ENCODE measurements at places on chromosomes 3 and 15.

- peak; percentile 35 for DNase-seq
Observed at GRCh38 chr3:168977716-168978374, 685.7 kb downstream of the MECOM start.

GRCh38 chr15:23877502-23878412 is 190.7 kb upstream of the NDN start:
- peak; percentile 62 for DNase-seq

- peak; percentile 19 for DNase-seq
Observed at GRCh38 chr3:126895178-126896066, 87.5 kb upstream of the PLXNA1 start.

DNA sequence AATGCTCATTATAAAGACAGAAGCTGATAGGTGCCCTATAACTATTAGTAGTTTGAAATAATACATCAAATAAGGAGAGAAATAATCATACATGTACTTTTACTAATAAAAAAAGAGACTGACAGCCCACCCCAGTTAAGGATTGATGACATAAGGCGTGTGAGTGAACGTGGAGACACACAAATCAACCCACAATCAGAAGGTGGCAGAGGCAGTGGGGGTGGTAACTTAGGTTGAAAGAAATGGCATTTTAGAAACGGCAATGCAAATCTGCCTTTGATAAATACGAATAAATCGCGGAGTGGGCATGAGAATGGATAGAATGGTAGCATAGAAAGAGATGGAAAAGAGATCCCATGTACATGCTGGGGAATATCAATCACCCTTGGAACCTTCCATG is 256.2 kb upstream of the ATP10A start:
- DNase-seq = no peak

DNA sequence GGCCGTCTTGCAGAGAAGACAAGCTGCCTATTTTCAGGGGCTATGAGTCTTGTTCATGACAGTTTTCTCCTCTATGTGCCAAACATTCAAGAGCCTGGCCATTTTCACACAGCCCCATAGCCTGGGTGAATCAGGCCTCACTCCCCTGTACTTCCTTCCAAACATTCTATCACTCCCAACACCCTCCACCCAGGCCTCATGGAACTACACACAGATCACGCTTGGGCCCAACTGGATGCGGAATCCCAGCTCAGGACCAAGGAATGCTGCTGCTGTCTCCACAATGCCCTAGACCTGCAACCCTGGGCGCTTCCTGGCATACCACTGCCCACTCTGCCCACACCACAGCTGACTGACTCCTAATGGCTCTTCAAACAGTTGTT is 39.4 kb upstream of the PCSK6 start:
- no peak for DNase-seq

- DNase-seq = no peak
Observed at GRCh38 chr3:69752241-69752640, 13.0 kb downstream of the MITF start.

GRCh38 chr3:119245778-119246177 is 5.1 kb upstream of the B4GALT4 start:
- DNase-seq = no peak

DNA sequence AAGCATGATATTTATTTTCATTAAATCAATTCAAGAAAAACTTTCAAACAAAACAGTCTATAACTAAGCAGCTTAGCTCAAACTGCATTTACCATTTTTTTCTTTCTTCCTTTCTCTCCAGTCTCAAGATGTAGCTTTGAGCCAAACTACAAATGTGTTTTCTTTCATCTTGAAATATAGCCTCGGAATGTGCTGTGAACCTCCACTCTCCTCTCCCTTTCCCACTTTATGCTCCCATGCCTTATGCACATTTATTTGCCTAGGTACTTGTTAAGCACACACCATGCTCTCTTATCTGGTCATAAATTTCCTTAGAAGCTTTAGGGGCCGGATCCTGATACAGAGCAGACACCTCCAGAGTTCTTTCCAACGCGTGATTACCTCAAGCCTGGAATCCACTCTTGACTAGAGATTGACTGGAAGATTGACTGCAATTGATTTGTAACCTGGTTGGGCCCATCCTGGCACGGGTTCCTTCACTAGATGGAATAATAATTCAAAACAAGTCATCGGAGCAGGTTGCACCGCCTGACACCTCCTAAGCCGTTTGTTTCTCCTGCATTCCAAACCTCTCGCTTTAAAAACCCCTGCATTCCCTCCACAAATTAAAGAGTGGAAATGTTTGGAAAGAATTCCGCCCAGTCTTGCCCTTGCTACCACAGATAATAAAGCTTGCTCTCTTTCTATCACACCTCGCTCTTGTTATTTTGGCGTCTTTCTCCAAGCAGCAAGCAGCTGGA is 344.7 kb downstream of the CHL1 start:
- no peak for DNase-seq

GRCh38 chr3:108511055-108511454 is 659 bp upstream of the MYH15 start:
- no peak for DNase-seq

GRCh38 chr15:70060993-70061305 is 36.8 kb downstream of the TLE3 start:
- DNase-seq = peak; percentile 55

DNA sequence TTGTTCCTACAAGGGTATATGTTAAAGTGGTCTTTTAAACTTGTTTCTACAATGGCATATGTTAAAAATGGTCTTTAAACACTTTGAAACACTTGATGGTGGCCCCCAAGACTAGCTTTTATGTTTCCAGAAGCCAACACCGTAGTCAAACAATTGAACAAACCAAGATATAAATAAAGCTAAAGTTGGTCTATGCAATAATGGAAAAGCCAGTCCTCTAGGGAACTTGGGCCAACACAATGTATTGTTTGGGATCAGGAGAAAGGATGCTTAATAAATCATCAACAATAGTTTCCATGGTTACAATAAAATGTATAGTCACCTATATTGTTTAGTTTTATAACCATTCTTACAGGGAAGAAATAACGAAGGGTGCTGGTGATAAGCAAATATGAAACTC is 137.2 kb downstream of the RORA start:
- no peak for DNase-seq

GRCh38 chr3:72888546-72889309 is 882 bp downstream of the GXYLT2 start:
- peak; percentile 26 for DNase-seq

DNA sequence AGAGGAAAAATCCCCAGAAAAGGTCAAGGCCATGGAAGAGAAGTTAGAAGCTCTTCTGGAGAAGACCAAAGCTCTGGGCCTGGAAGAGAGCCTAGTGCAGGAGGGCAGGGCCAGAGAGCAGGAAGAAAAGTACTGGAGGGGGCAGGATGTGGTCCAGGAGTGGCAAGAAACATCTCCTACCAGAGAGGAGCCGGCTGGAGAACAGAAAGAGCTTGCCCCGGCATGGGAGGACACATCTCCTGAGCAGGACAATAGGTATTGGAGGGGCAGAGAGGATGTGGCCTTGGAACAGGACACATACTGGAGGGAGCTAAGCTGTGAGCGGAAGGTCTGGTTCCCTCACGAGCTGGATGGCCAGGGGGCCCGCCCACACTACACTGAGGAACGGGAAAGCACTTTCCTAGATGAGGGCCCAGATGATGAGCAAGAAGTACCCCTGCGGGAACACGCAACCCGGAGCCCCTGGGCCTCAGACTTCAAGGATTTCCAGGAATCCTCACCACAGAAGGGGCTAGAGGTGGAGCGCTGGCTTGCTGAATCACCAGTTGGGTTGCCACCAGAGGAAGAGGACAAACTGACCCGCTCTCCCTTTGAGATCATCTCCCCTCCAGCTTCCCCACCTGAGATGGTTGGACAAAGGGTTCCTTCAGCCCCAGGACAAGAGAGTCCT is 9.0 kb downstream of the MAP1A start:
- no peak for DNase-seq

DNA sequence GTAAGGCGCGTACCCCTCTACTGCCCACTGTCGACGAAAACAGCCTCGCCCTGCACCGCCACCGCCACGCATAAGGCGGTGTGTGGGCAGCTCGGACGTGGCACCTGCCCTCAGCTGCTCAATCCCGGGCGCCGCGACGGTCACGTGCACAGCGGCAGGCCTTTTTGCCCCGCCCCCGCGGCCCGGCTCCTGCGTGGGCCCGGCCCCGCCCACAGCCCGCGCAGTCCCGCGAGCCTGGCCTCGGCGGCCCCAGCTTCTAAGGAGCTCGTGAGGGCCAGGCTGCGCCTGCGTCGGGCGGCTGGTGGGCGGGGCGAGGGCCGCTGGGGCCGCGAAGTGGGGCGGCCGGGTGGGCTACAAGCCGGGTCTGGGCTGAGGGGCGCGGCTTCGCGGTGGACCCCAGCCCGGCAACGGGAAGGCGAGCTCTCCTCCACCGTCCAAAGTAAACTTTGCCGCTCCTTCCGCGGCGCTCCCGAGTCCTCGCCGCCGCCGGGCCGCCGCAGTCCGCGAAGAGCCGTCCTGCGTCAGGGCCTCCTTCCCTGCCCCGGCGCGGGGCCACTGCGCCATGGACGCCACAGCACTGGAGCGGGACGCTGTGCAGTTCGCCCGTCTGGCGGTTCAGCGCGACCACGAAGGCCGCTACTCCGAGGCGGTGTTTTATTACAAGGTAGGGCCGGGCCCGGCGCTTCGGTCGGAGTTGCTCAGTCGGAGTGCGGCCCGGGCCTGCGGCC is at the start of gene CAPN7:
CAPN7 (plus strand) TSS at position 313 of the 728 bp plus-strand sequence; CDS start at position 563, 250 bp downstream.
- DNase-seq = peak; percentile 97

DNA sequence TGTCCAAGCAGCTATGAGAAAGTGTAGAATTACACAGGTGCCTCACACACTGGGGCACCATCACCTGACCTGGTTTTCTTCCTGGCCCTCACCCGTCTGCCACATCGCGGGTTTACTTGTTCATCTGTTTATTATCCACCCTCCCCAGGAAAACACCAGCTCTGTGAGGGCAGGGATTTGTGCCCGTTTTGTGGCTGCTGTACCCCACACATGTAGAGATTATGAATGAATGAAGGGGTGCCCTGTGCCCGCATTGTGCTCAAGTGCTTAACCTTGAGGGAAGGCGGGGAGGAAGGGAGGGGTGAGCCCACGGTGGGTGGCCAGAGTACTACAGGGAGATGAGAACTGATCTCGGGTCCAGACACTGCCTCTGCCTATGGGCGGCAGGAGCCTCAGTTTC is 108.4 kb downstream of the WNT7A start:
- no peak for DNase-seq

DNA sequence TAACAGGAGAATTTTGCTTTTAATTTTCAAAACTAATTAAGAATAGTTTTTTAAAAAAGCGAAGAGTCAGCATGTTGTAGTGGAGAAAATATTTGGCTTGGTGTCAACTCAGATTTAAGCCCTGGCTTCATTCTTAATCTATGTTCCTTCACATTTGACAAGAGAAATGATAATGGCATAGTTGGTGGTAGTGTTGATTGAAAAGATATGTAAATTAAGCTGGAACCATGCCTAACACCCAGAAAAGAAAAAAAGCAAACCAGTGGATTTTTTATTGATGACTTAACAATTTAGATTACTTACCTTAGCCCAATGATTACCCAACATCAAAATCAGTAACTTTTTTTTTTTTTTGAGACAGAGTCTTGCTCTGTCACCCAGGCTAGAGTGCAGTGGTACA is 27.4 kb downstream of the TCAIM start:
- DNase-seq = no peak

- no peak for DNase-seq
Observed at GRCh38 chr3:169748670-169749069, 16.2 kb downstream of the TERC start.

DNA sequence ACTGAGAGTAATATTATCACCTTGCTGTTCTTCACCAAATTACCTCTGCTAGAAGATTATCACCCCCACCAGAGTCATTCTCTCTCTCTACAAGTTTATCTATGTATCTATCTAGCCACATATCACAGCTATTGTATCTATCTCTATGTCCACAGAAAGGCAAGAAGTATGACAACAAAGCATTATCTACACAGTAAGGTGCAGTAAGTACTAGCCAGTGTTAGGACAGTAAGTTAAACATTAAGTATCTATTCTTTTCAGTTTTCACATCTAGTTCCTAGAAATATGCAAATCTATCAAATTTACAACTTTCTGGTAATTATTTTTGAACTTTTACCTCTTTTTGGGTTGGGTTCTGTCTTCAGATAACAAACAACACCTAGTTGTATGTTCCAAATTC is 26.5 kb upstream of the XXYLT1 start:
- DNase-seq = no peak

GRCh38 chr3:17747174-17747889 is 4.9 kb upstream of the TBC1D5 start:
- no peak for DNase-seq

DNA sequence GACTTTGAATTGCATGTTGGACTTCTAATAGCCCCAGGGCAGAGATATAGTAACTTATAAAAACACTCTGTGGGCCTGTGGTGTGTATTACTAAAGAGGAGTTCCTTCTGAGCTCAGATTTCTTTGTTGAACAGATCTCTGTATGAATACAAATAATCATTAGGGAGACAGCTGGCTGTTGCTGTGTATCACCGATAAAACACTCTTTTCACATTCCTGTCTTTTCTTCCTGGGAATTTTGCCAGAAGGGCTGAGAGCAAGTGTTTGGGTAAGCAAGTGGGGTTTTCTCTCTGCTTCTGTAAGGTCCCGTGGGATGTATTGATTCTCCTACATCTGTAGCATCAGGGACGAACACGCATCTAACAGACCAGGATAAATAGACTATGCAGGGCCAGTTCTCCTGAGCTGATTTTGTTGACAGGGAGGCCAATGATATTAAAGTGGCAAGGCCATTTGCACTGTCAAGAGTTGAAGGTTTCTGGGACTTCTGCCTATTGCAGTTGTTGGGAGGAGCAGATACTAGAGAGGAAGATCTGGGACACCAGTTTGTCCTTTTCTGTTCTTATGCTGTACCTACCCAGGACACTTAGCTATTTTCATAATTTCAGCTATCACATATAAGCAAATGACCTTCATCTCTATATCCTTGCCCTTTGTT is 225.9 kb upstream of the CD96 start:
- DNase-seq = no peak

- DNase-seq = no peak
Observed at GRCh38 chr3:150779402-150779858, 16.5 kb upstream of the SIAH2 start.

DNA sequence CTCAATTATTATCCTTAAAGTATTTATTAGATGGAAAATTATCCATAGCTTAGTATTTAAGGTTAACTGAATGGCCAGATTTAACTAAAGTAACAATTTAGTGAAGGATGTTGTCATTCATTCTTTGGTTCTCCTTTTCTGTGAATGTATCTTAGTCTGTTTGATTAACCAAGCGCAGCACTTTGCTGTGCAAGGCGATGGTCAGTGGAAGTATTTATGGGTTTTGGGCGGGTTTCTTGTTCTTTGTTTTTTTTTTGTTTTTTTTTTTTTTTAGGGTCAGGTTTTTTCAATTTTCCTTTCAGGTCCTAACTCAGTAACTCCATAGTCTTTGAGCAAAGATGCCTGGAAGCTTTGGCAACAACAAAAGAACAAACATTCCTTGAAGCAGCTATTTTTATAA is 328.8 kb downstream of the PTPRG start:
- no peak for DNase-seq

DNA sequence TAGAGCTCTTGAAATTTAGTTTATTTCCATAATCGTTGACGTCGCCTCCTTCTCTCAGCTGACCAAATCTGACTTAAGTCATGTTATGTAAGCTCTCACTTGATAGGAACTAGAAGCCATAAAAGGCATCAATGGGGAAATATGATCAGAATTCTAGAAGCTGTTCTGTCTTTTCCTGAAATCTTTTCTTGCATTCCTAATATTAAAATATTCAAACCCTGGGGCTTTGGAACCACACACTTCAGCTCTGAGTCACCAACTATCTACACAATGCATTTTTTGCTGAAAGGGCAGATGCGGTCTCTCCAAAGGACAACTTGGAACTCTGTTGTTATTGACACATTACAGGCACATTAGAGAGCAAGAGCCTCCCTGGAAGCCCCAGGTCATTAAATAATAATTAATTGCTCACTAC is 91.3 kb downstream of the LARS2 start:
- DNase-seq = no peak

All from thyroid gland (tissue), 4 donors.